Right ventricle myocardium inferior (tissue), 1 donor: ENCODE measurements at places on chromosomes 3 and 15. TPM values are rescaled to one million over a fixed set of nuclear protein-coding genes. Genes with fewer than 3 reads are reported as not detected.

DNA sequence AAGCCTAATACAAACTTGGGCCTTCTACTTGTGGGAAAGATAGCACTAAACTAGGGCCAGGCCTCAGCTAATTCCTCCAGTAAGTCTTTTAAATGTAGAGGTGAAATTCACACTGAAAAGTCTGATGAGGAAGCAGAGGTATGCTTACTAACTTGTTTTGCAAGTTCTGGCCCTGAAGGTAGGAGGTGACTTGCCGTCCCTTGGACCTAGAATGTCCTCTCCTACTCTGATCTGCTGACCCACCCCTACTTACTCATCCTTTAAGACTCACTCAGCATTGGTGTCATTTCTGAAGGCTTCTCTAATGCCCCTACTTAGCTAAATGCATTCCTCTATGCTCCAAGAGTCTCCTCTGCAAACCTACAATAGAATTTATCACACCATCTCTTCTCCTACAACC, 19.4 kb downstream of the RIOX2 start:
- DNase-seq = no peak

Gene LTK
- total RNA-seq = 1.5 TPM

Gene CCPG1
- total RNA-seq = 76.6 TPM

- DNase-seq = peak; percentile 17
Observed at GRCh38 chr3:51704511-51704950, 2.3 kb upstream of the GRM2 start.

Gene PCOLCE2
- 64.1 TPM for total RNA-seq

GRCh38 chr3:61903931-61904657, 342.7 kb downstream of the PTPRG start:
- DNase-seq = peak; percentile 58

Gene PRSS50
- total RNA-seq = 0.11 TPM

DNA sequence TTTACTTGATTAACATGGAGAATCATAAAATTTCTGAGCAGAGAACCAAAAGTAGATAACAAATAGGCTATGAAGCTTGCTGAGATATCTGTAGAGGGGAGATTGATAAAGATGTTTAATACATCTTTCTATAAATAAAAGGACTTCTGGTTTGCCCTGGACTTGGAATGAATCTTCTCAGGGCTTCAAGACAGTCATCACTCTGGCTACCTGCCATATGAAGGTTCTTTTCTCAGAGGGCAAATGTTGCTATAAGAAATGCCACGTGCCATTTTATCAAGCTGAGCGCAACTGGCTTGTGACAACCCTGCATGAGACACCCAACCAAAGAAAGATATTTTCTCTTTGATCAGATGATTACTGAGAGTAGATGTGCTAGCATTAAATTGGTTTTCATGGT, 192.5 kb downstream of the WNT5A start:
- DNase-seq = no peak

GRCh38 chr15:90889313-90889730, 5.0 kb downstream of the FES start:
- no peak for DNase-seq

DNA sequence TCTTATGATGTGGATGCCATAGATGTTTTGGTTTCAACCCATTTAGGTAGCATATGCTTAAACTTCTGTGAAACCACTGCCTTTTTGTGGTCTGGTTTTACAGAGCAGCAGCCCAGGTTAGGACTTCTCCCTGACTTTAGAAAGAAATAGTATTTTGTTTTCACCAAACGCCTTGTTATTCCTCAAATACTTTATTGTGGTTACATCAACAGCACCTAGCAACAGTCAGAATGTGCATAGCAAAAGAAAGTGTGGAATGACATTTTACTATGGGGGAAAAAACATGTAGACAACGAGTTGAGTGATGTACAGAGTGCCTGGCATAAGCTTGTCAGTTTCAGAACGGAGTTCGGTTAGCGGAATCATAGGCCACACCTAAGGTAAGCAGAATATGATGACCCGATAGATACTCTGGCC, 159.2 kb downstream of the TPRG1 start:
- no peak for DNase-seq

Gene LXN
- total RNA-seq = 3.9 TPM
